Common myeloid progenitor, CD34-positive (primary cell): ENCODE measurements at places on chromosomes 1 and 21.

DNA sequence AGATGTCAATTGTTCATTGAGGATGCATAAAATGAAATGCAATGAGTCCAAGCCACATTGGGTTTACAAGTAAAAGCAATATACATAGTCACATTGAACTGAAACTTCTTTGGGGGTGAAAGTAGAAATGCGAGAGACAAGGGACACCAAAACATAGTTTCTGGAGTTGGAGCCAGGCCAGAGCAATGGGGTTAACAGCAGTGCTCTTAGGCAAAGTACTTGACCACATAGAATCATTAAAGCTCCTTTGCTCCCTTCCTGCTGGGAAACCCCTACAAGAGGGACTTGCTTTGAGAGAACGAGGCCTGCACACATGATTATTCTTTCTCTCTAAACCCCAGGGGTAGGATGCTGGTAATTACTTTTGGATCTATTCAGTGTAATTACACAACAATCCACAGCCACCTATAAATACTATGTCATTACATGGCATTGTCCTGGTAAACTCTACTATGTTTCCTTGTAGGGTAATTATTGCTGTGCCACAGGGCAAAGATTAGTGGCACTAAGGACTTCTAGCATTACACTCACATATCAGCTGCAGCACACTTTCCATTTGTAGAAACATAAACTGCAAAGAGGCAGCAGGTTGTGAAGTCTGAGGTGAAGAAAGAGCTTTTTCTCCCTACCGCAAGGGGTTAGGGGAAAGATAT lies 421.6 kb upstream of the PBX1 start:
- no peak overlapping the region for H3K4me3 ChIP-seq
- H3K27ac ChIP-seq = no peak overlapping the region
- H3K36me3 ChIP-seq = no peaks in the 10 kb centered on the region
- H3K4me1 ChIP-seq = no peaks in the 10 kb centered on the region
- H3K27me3 ChIP-seq = no peaks in the 10 kb centered on the region
- no peak for DNase-seq

GRCh38 chr21:34148419-34148804 lies 75.0 kb downstream of the MRPS6 start:
- H3K27me3 ChIP-seq = no peaks in the 10 kb centered on the region
- H3K4me1 ChIP-seq = no peaks in the 10 kb centered on the region
- DNase-seq = no peak
- H3K36me3 ChIP-seq = peaks cover 20% of the 10 kb centered on the region
- no peak overlapping the region for H3K4me3 ChIP-seq

DNA sequence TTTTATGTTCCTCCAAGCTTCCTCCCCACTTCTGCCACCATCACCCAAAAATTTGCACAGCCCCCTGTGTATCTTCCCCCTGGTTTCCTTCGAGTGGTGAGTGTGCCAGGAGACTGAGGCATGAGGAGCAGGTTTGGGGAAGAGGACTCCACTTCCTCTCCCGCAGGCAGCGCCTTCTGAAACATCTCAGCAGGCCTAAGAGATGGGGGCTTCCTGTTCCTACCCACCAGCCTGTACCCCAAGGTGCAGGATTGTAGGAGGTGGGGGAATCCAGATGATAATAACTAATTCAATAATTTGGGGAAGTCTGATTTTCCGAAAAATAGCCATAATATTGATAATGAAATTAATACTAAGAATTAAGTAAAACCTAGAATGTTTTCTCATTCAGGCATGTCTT lies 62.4 kb downstream of the RHBG start:
- H3K36me3 ChIP-seq = no peaks in the 10 kb centered on the region
- H3K4me3 ChIP-seq = no peak overlapping the region
- H3K27ac ChIP-seq = no peak overlapping the region
- no peak for DNase-seq

DNA sequence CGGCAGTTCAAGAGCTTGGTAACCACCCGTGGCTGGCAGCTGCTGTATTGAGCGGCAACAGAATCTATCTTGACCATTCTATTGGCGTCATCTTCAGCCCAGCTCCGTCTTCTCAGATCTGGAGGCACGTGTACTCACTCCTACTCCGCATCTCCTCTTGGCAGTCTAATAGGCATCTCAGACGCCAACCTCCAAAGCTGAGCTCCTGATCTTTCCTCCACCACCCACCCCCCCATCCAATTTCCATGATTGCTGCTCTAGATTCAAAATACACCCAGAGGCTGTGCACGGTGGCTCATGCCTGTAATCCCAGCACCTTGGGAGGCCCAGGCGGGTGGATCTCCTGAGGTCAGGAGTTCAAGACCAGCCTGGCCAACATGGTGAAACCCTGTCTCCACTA lies 84.6 kb upstream of the CASZ1 start:
- H3K36me3 ChIP-seq = no peaks in the 10 kb centered on the region
- no peak overlapping the region for H3K27ac ChIP-seq

DNA sequence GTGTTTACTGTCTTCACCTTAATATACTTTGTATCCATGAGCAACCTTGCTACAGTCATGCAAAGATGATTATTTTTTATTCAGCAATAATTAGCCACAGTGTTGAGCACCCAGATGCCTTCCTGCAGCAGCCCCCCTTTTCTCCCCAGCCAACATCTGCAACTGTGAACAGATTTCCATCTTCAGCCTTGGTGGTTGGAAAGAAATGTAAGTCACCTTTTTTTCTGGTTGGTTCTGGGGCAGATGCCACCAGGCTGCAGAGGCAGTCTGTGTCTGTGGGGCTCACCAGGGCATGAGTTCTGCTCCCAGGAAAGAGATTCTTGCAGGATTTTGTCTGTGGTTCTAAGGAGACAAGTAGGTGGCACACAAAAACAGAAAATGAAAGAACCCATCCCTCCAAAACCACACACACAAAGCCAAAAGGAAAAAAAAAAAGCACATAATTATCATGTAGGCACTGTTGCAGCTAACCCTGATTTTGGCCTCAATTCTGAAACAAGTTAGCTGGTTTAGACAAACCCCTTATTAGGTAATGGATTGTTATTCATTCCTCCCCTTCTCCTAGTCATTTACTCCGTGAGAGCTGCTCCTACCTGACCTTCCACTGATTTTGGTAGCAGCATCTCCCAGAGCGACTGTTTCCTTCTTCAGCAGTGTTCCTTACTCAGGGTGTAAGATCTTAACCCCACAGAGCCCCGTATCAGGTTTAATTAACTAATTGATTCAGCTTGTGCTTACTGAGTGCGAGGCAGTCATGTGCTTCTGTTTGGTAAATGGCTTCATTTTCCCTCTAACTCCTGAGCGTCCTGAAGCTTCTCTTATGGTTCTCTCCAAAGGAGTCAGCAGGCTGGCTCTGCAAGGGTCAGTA lies 36.5 kb downstream of the GALNT2 start:
- H3K36me3 ChIP-seq = no peaks in the 10 kb centered on the region
- no peaks in the 10 kb centered on the region for H3K27me3 ChIP-seq
- peaks cover 57% of the 10 kb centered on the region for H3K4me1 ChIP-seq
- no peak overlapping the region for H3K27ac ChIP-seq
- peak; percentile 58 for DNase-seq

- no peak for DNase-seq
- no peaks in the 10 kb centered on the region for H3K36me3 ChIP-seq
- no peak overlapping the region for H3K27ac ChIP-seq
- H3K27me3 ChIP-seq = no peaks in the 10 kb centered on the region
- H3K4me1 ChIP-seq = no peaks in the 10 kb centered on the region
- H3K4me3 ChIP-seq = no peak overlapping the region
Observed at GRCh38 chr1:48920851-48921250, 144.2 kb upstream of the BEND5 start.

GRCh38 chr1:230163205-230163604 lies 96.2 kb downstream of the GALNT2 start:
- H3K27ac ChIP-seq = no peak overlapping the region
- no peaks in the 10 kb centered on the region for H3K36me3 ChIP-seq
- no peak overlapping the region for H3K4me3 ChIP-seq
- H3K4me1 ChIP-seq = peaks cover 30% of the 10 kb centered on the region
